ENCODE measurements at places on chromosomes 5 and 9. TPM values are rescaled to one million over a fixed set of nuclear protein-coding genes. Genes with fewer than 3 reads are reported as not detected.

The ARID3C gene
- total RNA-seq = not detected

The OR1L6 gene
- 1.2 TPM for total RNA-seq

The PPP1R2B gene
- 2.9 TPM for total RNA-seq

The PCDHGA11 gene
- 7.9 TPM for total RNA-seq

The PDZD2 gene
- total RNA-seq = 5.5 TPM

The C9orf85 gene
- 33.7 TPM for total RNA-seq

The SIMC1 gene
- total RNA-seq = 3.4 TPM

The CHSY3 gene
- total RNA-seq = 105 TPM

The LCN1 gene
- total RNA-seq = not detected

Data from umbilical cord (tissue), 2 donors.